ENCODE measurements at places on chromosomes 6 and 20.

GRCh38 chr6:121581327-121581726 is 145.9 kb downstream of the GJA1 start:
- no peak for DNase-seq

DNA sequence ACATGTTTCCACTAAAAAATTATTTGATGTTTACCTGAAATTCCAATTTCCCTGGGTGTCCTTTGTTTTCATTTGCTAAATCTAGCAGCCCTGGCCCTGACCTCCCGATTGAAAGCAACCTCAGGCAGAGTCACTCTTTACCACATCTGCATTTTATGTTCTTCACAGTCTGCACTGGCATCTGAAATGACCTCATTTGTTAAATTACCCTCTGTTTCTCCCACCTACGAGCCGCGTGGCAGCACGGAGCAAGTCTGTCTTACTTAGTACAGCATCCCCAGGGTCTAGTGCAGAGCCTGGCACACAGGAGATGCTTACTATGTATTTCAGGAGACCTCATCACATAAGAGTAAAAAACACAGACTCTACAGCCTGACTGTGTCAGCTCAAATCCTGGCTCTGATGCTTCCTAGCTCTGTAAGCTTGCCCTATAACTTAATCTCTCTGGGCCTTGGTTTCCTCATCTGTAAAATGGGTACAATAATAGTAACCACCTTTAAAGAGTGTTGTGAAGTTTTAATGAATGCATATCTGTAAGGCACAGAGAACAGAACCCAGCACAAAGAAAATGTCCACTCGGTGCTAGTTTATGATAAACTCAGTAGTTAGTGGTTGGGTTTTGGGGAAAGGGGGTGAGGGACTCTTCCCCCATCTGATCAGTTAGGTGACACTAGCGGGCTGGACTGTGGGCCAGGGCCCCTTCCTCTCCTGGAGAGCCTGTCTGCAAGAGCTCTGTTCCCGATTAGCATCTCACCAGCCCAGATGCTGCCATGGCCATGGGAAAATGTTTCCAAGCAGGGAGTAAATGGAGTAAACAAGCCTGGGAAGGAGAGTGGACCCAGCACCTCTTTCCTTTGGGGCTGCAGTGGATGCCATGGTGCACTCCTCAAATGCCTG is 88.2 kb downstream of the PREX1 start:
- DNase-seq, result peak; percentile 38

DNA sequence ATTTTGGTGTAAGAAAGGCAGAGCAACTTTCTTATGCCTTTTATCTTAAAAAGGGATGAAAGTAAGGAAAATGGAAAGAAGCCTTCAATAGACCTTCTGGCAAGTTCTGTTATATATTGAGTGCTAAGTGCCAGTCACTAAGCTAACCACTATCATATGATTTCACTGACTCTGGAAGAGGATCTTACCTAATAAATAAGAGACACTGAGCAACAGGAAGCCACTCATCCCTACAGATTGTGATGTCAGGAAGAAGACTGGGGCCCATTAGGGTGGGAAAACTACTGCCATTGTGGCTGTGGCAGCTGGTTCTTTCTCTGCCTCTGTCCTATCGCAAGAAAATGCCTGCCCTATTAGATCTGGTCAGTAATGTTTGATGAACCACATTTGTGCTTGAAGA is 89.6 kb downstream of the AIG1 start:
- DNase-seq, result no peak

- peak; percentile 11 for DNase-seq
These were observed 91.0 kb downstream of the YTHDF1 start for GRCh38 chr20:63124782-63125580.

DNA sequence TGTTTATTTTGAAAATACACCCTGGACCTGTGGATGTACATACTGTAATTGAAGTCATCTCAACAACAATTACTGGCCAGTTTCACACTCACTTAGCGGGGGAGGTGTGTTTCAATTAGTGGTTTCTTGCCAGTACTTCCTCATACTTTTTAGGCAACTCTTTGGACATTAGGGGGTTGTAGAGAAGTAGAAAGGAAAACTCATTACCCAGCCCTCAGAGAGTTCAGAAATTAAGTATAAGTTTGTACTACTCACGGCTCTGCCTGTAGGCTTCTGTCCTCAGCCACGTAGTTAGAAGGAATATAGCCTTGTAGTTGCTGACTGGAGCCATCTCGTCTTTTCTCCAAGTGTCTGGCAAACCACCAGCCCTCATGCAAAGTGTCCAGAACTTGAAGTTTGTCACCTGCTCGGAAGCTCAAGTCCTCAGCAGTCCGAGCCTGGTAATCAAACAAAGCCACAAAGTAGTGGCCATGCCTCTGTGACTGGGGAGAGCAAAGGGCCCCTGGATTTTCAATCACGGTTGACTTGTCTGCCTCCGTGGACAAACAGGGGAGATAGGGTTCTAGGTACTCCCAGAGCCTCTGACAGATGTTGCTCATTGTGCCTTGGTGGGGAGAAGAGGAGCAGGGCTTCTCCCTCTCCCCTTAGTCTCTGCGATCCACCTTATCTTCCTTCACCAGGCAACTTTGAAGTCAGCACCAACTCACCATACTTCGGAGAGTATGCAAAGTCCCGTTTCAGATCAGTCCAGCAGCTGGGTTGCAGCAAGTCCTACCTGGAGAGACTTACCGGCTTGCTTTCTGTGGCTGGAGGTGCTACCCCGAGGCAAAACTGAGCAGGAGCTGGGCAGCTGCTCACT is 749 bp downstream of the FRK start:
- no peak for DNase-seq

- no peak for DNase-seq
These were observed 49.5 kb downstream of the SMAP1 start for GRCh38 chr6:70717038-70717801.

DNA sequence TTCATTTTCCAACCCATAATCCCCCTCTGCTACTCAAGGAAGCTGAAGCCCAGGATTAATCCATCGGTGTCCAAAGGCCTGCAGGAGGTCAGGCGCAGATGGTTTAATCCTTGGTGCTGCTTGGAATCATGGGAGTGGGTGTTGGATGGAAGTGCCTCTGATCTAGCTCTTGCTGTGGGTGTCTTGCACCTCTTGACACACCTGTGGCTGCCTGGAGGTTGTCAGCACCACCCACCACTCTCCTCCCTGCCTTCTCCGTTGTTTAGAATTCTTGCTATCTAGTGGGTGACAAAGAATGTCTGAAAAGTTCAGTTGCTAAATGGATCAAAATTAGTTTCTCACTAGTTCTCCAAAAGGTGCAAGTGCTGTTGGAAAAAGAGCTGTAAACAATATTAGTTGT is 1074.4 kb upstream of the FLRT3 start:
- DNase-seq, result no peak

GRCh38 chr6:108650781-108651180 is 90.1 kb downstream of the FOXO3 start:
- no peak for DNase-seq

DNA sequence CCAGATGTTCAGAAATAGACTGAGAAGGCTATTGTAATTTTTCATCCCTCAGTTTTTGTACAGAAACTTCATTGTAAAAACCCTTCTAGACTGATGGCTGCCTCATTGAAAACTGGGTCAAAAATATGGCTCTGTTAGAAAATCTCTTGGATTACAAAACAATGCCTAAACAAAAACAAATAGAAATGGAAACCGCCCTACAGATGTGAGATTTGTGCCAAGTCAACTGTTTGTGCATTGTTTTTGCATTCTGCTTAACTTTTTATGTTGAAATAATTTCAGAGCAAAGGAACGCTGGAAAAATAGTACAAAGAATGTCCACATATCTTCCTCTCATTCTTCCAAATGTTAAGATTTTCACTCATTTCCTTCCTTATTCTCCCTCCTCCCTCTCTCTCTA is 425.1 kb downstream of the FOXA2 start:
- DNase-seq, result no peak

- no peak for DNase-seq
These were observed 7.9 kb upstream of the MYT1 start for GRCh38 chr20:64156136-64156885.

GRCh38 chr20:20303742-20304141 is 64.2 kb upstream of the INSM1 start:
- no peak for DNase-seq

DNA sequence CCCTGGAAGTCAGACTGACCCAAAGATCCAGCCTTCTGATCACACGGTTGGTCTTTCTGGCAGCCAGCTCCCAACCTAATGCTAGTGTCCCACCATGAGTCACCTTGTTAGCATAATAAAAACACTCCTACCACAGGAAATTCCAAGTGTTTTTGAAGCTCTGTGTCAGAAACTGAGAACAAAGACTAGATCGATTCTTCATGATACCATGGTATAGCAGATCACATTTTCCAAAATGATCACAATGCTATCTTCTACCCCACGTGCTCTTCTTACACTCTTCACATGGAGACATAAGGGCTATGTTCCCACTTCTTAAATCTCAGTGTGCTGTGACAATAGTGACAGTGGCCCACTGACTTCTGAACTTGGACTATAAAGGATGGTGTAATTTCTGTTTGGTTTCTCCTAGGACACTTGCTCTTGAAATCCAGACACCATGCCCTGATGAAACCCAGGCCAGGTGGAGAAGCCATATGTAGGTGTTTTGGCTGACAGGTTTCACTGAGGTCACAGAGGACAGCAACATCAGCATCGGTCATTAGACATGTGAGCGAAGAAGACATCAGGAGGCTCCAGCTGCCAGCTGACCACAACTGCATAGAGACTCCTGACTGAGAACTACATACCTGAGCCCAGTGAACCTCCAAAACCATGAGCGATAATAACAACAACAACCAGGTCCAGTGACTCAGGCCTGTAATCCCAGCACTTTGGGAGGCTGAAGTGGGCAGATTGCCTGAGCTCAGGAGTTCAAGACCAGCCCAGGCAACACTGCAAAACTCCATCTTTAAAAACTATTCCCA is 57.5 kb downstream of the MKKS start:
- DNase-seq, result no peak

DNA sequence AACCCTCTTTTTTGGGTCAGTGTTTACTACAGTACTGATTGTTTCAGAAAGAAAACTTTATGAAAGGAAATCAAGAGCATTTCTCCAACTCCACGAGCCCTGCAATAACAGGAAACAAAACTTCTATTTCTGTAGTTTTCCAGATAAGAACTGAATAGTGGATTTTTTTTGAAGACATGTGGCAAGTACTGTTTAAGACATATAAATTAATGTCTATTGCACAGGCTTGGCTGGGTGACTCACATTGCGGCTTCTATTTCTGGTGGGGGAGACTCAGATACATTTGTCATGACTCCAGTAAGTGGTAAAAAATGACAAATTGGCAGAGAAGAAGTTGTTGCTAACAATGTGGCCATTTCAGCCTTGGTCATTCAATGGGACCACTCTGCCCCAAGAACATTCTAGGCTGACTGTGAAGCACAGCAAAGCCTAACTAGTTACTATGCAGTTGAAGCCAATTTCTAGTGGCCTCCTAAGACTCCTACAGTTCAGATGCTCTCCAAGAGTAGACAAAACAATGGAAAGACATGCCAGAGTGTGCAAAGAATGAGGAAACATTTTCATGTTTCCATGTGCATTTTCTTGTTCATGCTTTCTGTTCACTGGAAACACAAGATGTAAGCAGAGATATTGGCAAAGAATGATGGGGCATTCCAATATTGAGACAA is 200.9 kb downstream of the EDN1 start:
- DNase-seq, result no peak

DNA sequence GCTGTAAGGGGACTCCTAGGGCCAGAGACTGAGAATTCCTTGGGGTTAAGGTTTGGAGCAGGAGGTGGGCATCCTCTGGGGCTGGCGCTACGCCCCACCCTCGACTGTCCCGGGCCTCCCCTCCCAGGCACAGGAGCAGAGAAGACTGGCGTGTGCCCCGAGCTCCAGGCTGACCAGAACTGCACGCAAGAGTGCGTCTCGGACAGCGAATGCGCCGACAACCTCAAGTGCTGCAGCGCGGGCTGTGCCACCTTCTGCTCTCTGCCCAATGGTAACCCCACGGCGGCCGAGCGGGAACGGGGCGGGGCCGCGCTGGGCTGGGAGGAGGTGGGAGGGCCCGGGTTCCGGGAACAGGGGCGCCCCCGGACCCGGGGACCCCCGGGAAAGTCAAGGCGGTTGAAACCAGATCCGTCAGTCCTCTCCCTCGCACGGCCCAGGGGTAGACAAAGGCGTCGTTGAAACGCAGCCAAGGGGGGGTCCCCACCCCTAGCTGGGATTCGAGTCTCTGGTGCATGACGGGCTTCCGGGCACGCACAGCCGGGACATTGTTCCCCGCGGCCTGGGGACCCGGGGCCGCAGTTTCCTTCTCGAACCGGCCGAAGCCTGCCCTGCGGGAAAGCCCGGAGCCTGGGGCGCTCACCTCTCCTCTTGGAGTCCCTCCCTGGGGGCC is 844 bp downstream of the WFDC2 start:
- no peak for DNase-seq

- no peak for DNase-seq
These were observed 65.9 kb downstream of the TMEM244 start for GRCh38 chr6:129795261-129795660.

DNA sequence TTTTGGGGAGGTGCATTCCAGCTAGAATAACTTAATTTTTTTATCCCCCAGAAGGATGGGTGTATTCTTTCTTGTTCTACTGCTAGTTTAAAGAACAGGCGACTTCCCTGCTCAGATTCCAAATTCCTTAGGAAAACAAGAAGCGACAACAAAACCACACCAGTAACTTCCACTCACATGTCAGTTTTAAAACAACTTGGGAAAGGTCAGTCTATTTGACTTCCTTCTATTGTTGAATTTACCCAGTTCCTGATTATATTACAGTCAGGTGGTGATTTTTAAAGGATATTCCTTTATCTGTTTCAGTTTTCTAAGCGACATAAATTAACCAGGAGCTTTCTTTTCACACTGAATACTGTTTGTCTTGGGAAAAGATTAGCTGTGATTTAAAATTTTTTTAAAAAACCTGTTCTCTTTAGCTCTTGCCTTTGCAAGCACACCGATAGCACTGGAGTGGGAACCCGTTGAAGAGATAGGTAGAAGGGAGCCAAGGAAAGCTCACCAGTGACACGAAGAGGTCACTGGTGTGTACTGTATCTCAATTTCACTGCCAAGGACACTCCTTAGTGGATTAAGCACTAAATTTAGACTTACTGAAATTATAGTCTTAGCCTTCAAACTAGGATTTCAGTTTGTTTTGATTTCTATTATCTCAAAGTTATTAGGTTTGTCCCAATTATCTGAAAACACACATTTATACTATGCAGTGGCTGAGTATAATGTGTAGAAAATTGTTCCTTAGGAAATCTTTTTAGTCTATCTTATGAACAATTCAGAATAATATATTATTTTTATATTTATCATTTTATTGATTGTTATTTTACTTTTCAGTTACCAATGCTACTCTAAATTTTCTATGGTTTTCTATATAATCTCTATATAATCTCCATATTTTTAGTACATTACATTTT is 22.3 kb downstream of the MARCKS start:
- no peak for DNase-seq

- no peak for DNase-seq
These were observed 15.4 kb downstream of the ENPP3 start for GRCh38 chr6:131652472-131652871.

DNA sequence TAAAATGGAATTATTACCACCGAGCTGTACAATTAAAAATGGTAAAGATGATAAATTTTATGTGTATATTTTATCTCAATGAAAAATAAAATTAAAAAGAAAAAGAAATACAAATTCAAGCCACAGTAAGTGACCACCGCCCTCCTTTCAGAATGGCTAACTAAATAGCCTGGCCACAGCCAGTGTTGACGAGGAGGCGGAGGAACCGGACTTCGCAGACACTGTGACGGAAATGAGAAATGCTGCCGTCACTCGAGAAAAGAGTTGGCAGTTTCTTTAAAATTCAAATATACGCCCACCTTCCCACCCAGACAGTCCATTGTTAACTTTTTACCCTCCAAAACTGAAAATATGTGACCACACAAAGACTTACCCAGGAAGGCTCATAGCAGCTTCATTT is 50.0 kb downstream of the FOXF2 start:
- no peak for DNase-seq

Data from activated CD8-positive, alpha-beta memory T cell treated with anti-CD3 and anti-CD28 coated beads, Interleukin-2, amount 50 U/mL, for 4 hours (primary cell).